Stimulated activated effector memory CD8-positive, alpha-beta T cell treated with anti-CD3 and anti-CD28 coated beads, Interleukin-12 subunit alpha, Interleukin-12 subunit beta, amount 100 ng/mL, for 72 hours (primary cell): ENCODE measurements at places on chromosomes 16 and 17.
A peak's percentile ranks its signal among the peaks of the same experiment; 100 is the strongest.

- no peak for DNase-seq
These were observed 89.3 kb upstream of the SDK2 start for GRCh38 chr17:73733517-73733916.

GRCh38 chr16:64469906-64470702 lies 651.8 kb downstream of the CDH11 start:
- no peak for DNase-seq

- DNase-seq: no peak
These were observed 6.3 kb upstream of the CBFB start for GRCh38 chr16:67022531-67023214.

GRCh38 chr17:36856903-36857381 lies 80.3 kb upstream of the LHX1 start:
- DNase-seq: no peak

DNA sequence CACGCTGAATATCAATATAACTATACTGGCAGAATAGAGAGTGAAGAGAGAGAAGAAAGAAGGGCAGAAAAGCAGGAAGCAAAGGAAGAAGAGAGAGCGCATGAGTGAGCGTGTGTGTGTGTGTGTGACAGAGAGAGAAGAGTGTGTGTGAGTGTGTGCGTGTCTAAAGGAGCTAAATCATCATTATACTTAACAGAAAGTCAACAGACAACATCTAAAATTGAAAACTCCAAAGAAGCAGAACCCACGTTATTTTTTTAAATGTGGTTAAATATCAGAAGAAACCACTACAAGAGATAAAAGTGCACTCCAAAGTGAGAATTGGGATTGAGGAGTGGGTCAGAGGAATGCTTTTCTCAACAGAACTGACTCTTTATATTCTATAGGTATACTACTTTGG lies 77.2 kb downstream of the BRIP1 start:
- DNase-seq: no peak

DNA sequence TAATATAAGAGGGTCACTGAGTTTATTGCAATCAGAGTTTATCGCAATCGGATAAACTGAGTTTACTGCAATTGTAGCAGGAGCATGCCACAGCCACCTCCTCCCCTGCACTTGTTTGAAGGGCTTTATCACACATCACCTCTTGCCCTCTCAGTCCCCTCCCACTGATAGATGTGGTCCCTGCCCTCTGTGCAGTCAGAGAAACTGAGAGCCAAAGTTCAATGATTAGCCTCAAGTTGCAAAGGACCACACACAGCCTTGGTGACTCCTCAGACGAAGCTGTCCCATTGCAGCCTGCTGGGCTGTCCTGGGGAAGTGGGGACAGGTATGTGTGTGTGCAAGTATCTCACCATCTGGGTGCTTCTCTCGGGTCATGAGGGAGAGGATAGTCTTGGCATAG lies 13.6 kb downstream of the ACLY start:
- DNase-seq: no peak

DNA sequence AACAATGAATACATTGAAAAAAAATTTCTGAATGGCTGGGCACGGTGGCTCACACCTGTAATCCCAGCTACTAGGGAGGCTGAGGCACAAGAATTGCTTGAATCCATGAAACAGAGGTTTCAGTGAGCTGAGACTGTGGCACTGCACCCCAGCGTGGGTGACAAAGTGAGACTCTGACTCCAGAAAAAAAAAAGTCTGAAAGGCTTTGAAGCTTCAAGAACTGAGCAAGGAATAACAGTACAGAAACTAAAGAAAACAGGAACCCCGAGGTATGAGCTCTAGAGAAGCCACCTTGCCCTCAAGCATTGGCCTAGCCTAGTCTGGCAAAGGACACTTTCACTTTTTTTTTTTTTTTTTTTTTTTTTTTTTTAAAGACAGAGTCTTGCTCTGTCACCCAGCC lies 45.0 kb downstream of the TEX2 start:
- DNase-seq: no peak

- DNase-seq: no peak
These were observed 11.7 kb downstream of the TUBB3 start for GRCh38 chr16:89934611-89935553.

- DNase-seq: no peak
These were observed 656.5 kb upstream of the SALL1 start for GRCh38 chr16:51807551-51807950.

- DNase-seq: no peak
These were observed 38.3 kb upstream of the ACSM2B start for GRCh38 chr16:20614186-20615141.

DNA sequence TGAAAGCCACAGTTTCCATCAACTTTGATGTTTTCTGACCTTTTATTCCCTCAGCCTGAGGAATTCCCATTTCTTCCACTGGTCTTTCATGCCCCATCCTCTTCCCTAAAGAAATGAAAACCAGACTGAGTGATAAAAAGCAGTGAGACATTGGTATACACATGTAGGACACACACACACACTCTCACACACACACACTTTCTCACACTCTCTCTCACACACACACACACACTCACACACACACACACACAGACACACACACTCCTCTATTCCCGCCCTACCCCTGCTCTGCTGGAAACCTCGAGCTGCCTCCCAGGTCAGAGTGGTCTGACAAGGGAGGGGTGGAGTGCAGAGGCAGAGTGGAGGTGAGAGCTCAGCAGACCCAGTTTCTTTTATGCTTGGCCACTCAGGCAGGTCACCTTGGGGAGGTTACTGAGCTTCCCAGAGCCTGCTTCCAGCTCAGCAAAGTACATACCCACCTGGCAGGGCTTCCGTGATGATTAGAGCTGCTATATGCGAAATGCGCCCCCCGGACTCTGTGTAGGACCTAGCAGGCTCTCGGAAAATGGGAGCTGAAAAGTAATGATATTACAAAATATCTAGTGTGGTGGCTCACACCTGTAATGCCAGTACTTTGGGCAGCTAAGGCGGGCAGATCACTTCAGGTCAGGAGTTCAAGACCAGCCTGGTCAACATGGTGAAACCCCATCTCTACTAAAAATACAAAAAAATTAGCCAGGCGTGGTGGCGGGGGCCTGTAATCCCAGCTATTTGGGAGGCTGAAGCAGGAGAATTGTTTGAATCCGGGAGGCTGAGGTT lies 30.7 kb downstream of the CCR7 start:
- no peak for DNase-seq

- DNase-seq: peak; percentile 36
These were observed 67.8 kb downstream of the ANKRD11 start for GRCh38 chr16:89422527-89422904.

- DNase-seq: no peak
These were observed 42.5 kb downstream of the SLC6A2 start for GRCh38 chr16:55698331-55698730.

DNA sequence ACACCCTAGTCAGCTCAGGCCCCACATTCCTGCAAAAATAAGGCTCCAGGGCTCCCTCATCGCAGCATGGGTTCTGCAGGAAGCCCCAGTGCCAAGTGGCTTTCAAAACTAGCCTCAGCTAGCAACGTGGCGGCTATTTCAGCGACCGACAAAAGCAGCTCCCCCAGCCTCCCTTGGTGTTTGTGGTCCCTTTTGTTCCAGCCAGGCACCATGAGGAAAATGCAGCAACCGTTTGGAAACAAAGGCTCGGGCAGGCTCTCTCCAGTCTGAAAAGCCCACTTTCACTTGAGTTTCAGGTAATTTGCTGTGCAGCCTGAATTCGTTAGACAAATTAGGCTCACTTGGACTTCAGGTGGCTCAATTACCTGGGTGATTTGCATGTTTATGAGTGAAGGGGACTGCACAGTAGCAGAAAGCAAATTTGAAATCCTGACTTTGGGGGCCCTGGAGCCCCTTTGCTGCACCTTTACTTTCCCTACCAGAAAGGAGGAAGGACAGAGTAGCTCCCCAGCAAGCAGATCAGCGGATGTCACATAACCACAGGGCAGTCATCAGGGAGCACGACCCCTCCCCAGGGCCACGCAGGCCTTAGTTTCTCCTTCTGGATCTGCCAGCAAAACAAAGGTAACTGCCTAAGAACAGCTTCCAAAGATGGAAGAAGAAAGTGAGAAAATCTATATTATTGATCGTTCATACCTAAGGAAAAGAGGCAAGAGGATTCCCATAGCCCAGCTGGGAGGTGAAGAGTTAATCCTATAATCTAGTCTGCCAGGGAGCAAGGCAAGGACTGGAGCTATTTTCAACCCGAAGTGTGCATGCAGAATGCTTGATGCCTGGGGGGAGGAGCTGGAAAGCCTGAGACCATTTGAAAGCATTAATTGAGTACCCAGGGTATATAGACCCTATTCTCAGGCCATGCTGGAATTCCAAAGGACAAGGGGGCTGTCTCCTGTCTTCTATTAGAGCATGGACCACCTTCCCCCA lies 143.1 kb upstream of the SDK2 start:
- DNase-seq: no peak

DNA sequence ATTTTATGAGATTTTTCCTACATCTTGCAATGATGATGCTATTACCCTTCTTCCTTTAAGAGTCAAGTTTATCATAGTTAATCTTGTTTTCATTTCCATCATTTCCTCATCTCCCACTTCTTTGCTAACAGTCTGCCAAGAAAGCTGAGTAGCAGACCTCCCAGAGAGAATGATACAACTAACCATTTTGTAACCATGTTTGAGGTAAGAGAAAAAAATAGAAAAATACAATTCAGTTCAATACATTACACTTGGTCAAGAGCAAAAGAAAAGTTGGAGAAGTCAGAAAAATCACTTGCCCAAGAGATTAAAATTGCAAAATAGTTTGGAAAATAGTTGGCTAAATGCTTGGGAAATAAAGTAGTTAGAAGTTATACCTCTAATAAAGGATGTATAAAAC lies 154.4 kb downstream of the ABCA8 start:
- DNase-seq: no peak

DNA sequence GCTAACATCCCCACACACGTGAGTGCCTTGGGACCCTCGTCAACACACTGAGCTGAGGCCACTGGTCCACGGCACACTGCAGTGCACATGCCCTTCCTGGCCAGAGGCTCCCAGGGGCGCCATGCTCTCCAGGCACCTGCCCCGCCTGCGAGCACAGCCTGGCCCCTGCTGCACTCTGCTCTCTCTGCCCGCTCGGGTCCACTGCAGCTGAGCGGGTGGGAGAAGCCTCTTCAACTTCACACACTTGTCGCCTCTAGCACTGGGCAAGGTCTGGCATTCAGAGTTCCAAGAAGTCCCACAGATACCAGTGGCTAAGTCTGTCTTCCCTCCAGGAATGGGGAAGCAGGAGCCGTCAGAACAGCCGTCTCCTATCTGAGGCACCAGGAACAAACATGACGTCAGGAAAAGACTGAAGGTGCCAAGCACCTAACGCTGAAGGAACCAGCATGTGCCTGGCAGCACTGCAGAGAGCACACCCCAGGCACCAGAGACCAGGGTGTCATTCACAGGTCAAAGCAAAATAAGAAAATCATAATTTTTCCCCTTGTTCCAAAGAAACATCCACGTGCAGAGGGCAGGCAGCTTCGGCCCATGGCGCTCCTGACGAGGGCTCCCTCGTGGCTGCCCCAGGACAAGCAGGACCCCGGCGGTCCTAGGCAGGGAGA lies 82.9 kb downstream of the ZNF778 start:
- DNase-seq: no peak

GRCh38 chr16:89350701-89351380 lies 133.3 kb downstream of the ZNF778 start:
- no peak for DNase-seq

GRCh38 chr17:8223356-8224126 lies 13.2 kb upstream of the AURKB start:
- peak; percentile 22 for DNase-seq

GRCh38 chr17:45060382-45060796 lies 728 bp upstream of the NMT1 start:
- no peak for DNase-seq

- DNase-seq: no peak
These were observed 897 bp upstream of the CYGB start for GRCh38 chr17:76538281-76538931.

DNA sequence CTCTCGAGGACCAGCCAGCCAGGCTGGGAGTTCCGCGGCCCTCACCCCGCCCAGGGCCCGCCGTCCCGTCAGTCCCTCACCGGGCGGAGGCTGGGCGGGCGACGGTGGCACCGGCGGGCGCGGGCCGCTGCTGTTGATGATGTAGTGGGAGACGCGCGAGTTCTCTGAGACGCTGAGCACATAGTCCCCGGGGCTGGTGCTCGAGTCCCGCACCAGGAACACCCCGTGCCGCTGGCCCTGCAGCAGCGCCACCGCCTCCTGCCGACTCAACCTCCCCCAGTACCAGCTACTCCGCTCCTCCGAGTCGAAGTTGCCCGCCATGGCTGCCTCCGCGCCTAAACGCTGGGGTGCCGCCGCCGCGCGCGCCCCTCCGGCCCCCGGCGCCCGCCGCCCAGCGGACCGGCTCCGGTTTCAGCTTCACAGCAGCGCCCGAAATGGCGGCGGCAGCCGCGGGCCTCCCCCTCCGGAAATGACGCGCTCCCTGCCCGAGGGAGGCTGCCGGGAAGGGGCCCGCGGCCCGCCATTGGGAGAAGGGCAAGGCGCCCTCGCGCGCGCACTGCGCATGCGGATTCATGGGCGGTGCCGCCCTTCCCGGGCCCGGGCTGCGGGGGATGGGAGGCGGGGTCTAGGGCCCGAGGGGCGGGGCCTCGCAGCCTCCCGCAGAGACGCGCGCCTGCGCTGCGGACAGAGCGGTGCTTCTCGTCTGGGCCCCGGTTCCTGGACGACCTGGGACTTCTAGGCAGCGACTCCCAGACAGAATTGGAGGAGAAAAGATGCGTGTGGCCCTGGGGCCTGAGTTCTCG lies at the start of gene CRK:
TSS of gene CRK (minus strand) at position 436 of the 803 bp plus-strand sequence. CDS start at position 321, 115 bp downstream.
- DNase-seq: peak; percentile 99

DNA sequence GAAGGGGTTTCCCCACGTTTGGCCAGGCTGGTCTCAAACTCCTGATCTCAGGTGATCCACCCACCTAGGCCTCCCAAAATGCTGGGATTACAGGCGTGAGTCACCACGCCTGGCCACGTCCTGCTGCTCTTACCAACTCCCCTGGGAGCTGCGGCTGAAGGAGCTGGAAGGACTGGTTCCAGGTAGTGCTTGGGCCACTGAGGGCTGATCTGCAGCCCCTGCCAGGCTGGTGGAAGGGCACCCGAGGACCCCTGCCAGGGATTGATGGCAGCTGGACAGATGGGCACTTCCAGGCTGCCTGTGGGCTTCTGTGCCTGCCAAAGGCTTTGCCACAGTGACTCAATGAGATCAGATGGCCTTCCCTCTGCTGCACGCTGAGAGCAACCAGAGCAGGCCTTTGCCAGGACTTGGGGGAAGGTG lies 2.3 kb downstream of the OXLD1 start:
- DNase-seq: no peak

- DNase-seq: no peak
These were observed 74.6 kb downstream of the TMC6 start for GRCh38 chr17:78053777-78054468.

DNA sequence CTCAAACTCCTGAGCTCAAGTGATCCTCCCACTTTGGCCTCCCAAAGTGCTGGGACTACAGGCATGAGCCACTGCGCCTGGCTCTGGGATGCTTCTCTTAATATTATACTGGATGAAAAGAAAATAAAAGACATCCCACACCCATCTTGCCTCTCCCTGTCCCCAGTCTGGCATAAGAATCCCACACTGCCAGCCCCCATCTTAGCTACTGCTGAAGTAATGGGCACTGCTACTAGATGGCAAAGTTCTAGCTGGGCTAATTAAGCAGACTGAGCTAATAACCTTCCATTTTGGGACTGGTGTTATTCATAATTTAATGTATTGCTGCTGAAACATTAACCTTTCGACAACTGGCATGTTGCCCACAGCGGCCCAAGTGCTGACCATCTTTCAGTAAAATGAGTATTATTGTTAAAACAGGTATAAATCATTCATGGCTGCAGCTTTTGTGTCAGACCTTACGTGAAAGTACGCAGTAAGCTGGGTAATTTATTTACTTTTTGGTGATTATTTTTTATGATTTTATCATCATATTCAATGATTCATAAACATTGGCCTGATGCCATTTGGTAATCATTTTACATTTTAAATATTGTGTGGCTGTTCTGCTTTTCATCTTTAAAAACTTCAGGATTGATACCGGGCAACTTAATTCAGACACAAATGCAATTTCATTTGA lies 47.4 kb upstream of the ZFHX3 start:
- no peak for DNase-seq
